Islet precursor cell (in vitro differentiated cells): ENCODE measurements at places on chromosomes 6 and 20.

- no peak for DNase-seq
Observed at GRCh38 chr20:49749625-49750024, 35.9 kb upstream of the B4GALT5 start.

- DNase-seq = no peak
Observed at GRCh38 chr20:58843128-58843556, 7.6 kb downstream of the GNAS-AS1 start.

DNA sequence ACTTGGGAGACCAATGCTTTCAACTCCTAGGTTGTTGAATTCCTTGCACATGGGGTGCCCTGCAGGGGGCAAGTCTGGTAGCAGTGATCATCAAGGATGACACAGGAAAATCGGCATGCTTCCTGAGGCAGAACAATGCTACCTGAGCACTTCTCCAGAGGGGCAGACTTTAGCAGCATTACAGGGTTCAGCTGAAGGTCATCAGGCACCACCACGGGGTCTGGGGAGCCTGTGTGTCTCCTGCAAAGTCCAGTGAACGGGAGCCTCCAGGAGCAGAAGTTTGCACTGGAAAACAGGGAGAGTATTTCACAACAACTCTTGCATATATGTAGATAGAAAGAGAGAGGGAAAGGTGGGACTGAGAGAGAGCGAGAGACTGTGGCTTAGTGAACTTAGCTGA, 10.2 kb downstream of the VSX1 start:
- DNase-seq = peak; percentile 42

DNA sequence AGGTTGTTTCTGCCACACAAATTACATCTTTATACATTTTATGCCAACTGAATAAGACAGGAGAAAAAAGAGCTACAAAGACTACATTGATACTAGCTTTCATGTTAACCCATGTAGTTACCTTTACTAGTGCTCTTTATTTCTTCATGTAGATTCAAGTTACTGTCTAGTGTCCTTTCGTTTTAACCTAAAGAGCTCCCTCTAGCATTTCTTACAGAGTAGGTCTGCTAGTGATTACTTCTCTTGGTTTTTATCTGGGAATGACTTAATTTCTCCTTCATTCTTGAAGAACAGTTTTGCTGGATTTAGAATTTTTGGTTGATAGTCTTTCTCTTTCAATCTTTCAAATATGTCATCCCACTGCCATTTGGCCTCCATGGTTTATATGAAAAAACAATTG, 21.2 kb upstream of the NOP56 start:
- DNase-seq = no peak

GRCh38 chr6:93196406-93196970, 222.9 kb downstream of the EPHA7 start:
- no peak for DNase-seq

GRCh38 chr6:163201855-163202254, 212.7 kb upstream of the QKI start:
- no peak for DNase-seq

- no peak for DNase-seq
Observed at GRCh38 chr6:40394381-40394780, 192.8 kb downstream of the LRFN2 start.

GRCh38 chr6:43184268-43184985, 2.4 kb downstream of the CUL9 start:
- DNase-seq = no peak

- DNase-seq = peak; percentile 79
Observed at GRCh38 chr20:51797357-51798025, 4.8 kb downstream of the SALL4 start.

DNA sequence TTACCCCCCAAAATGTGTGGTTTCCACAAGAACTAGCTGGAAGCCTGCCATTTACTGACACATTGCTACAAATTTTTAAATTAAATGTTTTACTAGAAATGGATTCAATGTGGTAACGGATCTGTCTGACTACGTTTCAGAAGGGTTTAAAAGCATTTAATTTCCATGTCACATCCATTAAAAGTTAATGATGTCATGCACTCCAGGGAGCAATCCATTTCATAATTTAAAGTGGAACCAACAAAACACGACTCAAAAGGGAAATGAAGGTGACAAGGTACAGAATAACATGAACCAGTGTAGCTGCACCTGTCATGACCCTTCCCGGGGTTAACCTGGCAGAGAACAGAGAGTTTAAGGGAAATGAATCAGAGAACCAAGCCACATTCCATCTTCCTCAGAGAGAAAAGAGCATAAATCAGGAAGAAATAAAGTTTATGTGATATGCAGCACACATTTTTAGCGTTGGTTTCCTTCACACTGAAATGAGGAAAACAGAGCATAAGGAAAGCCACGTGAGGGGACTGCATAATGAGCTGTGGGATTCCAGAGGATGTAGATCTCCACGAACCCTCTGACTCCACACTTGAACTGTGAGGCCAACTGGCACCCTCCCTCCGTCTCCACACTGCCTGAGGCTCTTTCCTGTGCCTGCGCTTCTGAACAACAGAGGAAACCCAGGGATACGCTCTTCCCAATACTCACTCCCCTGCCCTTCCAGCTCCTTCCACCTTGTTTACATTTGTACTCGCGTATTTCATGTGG, 170.3 kb upstream of the AHI1 start:
- DNase-seq = peak; percentile 81

DNA sequence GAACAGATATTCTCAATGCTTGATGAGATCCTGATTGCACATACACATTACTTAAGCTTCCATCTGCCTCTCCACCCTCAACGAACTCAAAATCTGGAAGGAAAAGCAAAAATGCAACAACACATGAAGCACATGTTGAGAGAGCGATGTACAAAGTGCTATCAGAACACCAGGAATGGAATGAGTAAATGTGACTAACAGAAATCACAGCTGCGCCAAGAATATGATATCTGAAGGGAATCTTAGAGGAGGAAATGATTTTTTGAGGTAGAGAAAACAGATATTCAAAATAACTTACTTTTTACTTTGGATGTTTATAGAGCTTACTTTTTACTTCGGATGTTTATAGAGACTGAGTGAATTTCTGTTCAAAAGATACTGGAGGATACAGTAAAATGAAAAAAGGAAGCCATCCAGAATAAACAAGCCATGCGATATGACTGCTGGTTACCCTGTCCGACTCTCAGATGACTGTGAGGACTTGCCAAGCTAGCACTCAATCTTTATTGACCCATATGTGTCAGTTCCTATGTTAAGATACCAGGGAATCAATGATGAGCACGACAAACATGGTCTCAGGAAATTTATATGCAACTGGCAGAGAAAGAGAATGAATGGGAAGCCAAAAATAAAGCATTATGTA, 102.0 kb downstream of the SMLR1 start:
- DNase-seq = no peak

- DNase-seq = peak; percentile 60
Observed at GRCh38 chr6:93468291-93468690, 48.9 kb upstream of the EPHA7 start.

DNA sequence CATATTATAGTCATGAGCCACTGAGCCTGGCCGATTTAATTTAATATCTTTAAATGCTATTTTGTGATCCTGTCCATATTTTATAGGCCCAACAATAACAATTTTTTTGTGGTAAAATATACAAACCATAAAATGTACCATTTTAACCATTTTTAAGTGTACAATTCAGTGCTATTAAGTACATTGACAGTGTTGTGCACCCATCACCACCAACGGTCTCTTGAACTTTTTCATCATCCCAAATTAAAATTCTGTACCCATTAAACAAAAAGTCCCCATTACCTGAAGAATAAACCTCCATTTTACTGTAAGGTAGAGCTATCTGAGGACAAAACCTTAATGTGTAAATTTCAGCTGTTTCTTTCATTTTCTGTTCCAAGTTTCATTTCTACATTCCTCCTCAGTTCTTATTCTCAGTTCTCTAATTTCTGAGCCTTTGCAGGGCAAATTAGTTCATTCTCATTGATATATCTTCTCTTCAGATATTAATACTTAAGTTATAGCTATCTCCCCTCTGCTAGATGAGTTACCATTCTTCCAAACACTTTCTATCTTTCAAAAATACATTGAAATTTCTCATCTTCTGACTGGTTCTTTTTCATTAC, 10.3 kb downstream of the MTO1 start:
- DNase-seq = no peak

DNA sequence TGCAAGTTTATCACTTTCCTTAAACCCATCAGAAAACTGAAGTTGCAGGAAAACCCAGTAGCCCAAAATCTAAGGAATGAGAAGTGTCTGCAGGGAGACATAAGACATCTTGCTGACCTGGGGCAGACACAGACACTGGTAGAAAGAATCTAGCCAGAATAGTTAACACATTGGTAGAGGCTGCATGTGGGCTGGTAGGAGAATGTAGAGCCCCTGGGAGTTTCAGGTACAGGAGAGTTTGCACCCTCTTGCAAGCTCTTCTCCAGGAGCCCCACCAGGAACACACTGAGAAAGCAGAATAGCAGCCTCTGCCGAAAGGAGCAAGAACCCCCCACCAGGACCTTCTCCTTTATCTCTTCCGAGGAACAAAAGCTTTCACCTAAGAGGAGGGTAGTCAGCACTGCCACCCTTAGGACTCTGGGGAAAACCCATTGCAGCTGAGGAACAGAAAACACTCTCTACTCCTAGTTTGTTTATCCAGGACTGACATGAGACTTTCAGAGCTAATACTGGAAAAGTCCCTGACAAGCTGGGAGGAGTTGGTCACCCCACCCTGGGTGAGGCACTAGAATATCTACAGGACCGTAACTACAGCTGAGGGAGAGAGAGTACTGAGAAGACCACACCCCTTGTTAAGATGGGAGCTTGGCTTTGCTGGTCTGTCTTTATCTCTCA, 10.5 kb upstream of the OGFRL1 start:
- DNase-seq = no peak

- no peak for DNase-seq
Observed at GRCh38 chr6:6694825-6695624, 106.5 kb downstream of the LY86 start.

DNA sequence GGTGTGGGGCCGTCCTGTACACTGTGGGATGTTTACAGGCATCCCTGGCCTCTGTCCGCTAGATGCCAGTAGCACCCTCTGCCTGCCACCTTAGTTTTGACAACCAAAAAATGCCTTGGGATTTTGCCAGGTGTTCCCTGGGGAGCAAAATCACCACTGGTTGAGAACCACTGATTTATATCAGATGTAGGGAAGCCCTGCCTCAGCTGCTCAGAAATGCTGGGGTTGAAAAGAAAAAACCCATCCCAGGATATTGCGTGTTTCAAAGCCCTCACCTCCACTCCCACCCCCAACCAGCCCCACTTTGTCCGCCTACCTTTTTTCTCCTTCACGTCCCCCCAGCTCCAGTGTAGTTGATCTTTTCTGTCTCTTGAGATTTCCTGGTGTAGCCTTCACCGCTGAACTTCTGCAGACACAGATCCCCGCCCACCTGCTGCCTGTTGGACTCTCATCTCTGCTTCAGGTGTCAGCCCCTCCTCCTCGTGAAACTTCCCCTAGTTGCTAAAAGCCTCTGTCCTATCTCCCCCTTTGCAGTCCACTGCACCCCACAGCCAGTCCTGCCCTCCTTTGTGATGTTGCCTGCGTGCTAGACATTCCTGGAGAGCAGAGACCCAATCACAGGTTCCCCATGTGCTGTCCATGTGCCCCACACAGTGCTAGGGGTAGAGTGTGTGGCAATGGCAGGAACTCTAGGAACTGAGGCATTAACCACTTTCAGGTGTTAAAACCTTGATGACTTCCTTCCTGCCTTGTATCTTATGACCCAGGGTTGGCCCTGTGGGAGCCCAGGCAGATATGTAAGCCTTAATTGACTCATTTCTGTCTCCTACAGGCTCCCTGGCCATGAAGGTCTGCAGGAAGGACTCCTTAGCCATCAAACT, 98.9 kb downstream of the TBC1D7 start:
- no peak for DNase-seq

DNA sequence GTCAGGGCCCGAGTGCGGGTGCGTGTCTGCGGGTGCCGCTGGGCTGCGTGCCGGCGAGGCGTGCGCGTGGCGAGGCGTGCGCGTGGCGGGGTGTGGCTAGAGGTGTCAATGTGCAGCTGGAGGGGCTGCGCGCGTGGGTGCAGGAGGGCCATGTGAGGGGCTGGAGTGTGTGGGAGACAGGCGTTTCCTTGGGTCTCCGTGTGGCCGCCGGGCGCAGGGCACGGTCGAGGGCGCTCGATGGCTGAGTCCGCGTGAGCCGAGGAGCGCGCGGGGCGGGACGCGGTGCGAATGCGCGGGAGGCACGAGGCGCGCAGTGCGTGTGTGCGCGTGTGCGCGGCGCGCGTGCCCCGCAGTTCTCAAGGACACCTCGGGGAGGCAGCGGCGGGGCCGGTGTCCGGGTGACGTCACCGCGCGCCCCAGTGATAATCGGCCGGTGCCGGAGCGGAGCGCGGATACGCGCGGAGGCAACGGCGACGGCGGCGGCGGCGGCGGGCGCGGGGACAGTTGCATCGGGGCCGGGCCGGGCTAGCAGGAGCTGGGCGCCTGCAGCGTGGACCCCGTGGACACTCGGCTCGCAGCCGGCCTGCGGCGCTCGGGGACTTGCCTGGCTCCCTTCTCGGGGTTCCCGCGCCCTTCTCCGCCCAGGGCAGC, 38.7 kb downstream of the YTHDF1 start:
- DNase-seq = no peak

DNA sequence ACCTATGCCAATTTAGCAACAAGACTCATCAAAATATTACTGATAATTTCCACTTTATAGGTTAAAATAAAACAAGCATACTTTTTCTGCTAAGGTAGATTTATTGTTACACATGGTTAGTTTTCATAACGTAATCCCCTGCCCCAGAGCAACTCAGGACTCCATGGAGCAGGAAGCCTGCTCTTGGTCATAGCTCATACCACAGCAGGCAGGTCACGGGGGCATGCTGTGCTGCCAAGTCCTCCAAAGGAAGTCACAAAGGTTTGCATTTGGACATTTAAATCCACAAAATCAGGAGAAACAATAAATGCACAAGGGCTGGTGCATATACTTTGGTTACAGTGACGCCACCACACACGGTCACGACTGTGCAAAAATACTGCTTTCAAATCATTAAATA, 12.5 kb downstream of the GZF1 start:
- no peak for DNase-seq

- no peak for DNase-seq
Observed at GRCh38 chr6:17476511-17476910, 83.1 kb downstream of the CAP2 start.

DNA sequence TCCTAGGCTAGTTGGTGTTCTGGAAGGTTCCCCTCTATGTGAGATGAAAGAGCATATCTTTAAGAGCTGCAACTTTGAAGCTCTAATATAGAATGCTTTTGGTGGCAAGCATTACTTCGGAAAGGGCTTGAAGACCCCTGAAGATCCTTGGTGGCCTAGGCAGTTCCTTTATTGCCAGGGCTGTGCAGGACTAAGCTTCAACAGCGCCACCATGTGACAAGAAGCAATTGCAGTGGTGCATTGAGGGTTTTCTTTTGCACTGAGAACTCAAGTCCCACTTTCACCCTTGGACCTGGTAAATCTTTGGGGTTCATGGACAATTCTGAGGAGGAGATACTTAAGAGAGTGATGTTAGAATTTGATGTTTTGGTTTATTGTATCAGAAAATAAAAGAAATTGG, 237.4 kb upstream of the GMDS start:
- DNase-seq = no peak

- DNase-seq = no peak
Observed at GRCh38 chr6:57017841-57018240, 28.7 kb upstream of the KIAA1586 start.

- peak; percentile 87 for DNase-seq
Observed at GRCh38 chr6:28212510-28213212, 12.4 kb upstream of the ZSCAN9 start.

GRCh38 chr6:156700440-156701057, 76.6 kb upstream of the ARID1B start:
- no peak for DNase-seq

- peak; percentile 38 for DNase-seq
Observed at GRCh38 chr6:169774347-169774746, 22.9 kb downstream of the ERMARD start.

GRCh38 chr20:36384022-36384619, 78.0 kb downstream of the DLGAP4 start:
- DNase-seq = peak; percentile 87
